D341Med (cell line): ENCODE measurements at places on chromosomes 6 and 20.

DNA sequence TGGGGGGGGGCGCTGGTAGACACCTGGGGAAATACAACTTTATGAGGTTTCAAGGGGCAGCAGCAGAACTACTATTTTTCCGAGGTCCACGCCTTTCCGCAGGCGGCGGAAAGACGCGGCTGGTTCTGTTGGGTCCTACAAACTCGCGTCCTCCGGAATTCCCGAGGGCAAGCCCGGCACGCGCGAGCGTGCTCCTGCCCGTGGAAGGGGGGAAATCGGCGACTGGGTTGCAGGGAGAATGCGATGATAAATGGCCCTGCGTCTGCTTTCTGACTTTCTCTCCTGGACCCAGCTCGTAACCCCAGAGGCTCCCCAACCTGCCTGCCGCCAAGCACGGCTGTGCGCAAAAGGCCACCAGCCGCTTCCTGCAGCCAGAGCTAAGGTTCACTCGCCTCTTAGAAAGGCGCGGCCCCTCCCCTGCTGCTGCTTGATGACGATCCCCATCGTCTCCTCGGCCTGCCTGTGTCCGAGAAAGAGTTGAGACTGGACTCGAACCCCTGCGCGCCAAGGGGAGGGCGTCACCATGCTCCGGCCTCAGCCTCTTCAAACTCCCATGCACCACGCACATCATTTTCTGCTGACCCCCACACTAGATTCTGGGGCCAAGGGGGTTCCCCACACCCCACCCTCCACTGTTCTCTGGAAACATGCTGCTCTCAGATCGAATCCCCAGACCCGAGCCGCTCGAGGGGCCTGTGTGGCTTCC is 6.7 kb downstream of the FOXA2 start:
- DNase-seq: no peak

DNA sequence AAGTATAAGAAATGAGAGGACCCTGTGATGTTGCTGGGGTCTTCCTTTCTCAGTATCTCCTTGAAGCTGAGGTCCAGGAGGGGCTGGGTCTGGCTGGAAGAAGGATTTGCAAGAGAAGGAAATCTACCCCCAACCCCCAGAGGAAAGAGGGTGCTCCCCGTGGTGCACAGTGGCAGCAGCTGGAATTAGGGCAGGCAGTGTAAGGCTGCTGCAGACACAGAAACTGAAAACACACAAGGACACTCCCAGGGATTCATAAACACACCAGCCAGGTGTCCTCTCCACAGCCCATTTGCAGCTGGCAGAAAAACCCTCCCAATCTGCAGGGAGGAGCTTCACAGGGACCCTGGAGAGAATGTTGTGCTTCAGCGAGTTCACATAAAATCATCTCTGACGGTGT is 297.2 kb downstream of the CDH26 start:
- no peak for DNase-seq

GRCh38 chr6:166050559-166050958 is 117.1 kb downstream of the TBXT start:
- DNase-seq: no peak

DNA sequence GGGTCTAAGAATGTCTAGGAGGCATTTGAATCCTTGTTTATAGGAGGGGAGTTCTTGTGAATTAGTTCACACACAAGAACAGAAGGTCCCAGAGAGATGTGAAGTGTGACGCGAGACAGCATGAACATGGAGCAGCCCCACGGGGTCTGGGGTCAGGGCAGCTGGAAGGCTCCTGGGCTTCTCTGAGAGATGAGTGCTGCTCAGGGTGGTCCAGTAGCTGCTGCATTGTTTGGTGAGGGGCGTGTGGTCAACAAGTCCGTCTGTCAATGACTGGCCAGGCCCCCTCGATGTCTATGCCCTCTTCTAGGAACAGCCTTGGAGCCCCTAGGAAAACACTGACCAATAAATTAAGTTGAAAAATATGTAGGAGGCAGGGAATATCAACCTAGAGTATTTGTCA is 40.2 kb upstream of the GABRR1 start:
- DNase-seq: no peak

DNA sequence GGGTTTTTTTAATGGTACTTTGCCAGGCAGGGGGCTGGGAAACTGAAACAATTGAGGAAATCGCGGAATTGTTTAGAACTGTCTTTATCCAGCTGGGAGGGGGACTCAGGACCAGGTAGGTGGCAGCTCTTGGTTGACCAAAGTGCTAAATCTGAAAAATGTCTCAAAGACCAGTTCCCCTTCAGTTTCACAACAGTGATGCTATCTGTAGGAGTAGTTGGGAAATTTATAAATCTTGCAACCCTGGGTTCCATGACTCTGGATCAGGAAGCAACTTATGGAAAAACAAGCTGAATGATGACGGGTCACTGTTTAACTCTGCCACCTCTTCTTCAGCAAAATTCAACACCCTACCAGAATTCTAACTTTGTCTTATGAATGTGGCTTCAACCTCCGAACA is 99.7 kb downstream of the FAM50B start:
- no peak for DNase-seq

- DNase-seq: no peak
Measured at GRCh38 chr6:14729129-14729871, 516.6 kb upstream of the JARID2 start.

GRCh38 chr6:10099529-10100140 is 315.2 kb downstream of the TFAP2A start:
- DNase-seq: no peak

DNA sequence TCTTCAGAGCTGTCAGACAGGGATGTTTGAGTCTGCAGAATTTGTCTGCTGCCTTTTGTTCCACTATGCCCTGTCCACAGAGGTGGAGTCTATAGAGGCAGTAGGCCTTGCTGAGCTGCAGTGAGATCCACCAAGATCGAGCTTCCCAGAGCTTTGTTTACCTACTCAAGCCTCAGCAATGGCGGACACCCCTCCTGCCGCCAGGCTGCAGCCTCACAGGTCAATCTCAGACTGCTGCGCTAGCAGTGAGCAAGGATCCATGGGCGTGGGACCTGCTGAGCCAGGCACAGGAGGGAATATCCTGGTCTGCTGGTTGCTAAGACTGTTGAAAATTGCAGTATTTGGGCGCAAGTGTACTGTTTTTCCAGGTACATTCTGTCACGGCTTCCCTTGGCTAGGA is 28.4 kb upstream of the RAB32 start:
- DNase-seq: no peak

GRCh38 chr20:48995589-48995988 is 50.5 kb upstream of the CSE1L start:
- DNase-seq: no peak
